ENCODE measurements at places on chromosomes 3 and 15.

- no peak for DNase-seq
Measured at GRCh38 chr3:160661660-160662059, 15.3 kb upstream of the ARL14 start.

GRCh38 chr3:4356220-4356540 is 53.0 kb downstream of the SETMAR start:
- DNase-seq, result no peak

DNA sequence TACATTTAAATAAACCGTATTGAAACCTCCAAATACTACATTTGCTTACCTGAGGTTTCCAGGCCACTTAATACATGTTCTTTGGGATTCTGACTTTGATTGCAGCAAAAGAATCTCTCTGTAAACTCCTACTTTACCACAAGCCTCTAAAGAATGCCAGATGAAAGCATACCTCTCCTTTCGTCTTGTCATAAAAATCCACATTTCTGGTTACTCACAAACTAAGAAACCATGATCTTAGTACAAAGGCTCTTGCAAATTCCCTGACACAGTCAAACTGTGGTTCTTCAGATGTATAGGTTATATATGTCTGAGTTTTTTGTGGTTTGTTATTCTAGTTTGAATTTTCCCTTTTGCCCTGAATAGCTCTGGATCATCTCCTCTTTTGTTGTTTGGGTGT is 188.4 kb downstream of the RAP2B start:
- DNase-seq, result no peak

DNA sequence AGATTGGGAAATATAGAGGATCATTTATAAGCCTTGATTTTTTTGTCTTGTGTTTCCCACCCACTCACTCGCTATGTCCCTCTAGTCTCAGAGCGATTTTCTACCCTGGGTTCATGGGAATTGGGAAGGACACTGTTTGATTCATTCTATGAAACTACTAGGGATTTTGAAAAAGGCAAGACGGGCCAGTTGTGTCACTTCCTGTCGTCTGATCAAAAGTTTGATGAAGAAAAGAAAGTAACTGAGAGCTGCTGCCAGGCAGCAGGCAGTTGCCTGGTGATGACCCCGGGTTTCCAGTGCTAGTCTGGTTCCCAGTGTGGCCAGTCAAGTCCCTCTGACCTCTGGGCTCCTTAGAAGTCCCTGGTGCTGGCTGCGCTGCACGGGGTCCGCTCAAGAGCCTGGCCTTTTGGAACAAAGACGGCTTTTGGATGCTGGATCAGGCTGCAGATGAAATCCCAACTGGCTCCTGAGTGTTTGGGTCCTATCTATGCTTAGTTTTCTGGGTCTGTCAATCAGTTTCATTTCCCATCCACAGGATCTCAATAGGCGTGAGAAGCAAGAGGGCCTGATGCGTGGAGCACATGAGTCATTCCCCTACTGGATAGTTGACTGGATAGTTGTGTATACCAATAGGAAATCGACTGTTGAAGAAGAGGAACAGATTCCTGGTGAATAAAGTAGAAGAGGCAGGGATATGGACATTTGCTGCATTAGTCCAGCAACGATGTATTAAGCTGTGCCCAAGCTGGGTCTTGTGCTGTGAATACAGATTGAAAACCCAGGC is 89.7 kb downstream of the EEFSEC start:
- DNase-seq, result no peak

GRCh38 chr15:37135225-37135624 is 34.9 kb upstream of the MEIS2 start:
- no peak for DNase-seq

DNA sequence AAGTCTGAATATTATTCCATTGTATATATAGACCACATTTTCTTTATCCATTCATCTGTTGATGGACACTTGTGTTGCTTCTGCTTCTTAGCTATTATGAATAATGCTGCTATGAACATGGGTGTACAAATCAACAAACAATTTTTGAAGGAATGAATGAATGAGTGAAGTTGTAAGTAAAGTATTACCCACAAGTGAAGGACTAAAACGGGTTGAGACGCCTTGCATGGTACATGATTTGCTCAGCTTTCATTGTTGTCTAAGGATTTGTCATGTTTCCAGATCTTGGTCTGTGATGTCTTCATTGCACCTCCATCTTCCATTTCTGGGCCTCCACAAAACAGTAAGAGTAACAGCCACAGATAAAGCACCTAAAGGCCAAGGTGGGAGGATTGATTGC is 20.5 kb downstream of the IFT122 start:
- DNase-seq, result no peak

GRCh38 chr15:70812827-70813364 is 41.1 kb downstream of the LARP6 start:
- no peak for DNase-seq

- DNase-seq, result no peak
Measured at GRCh38 chr15:50415752-50416404, 8.3 kb upstream of the USP8 start.

- no peak for DNase-seq
Measured at GRCh38 chr3:157263027-157263426, 103.1 kb upstream of the CCNL1 start.

- DNase-seq, result no peak
Measured at GRCh38 chr3:73933585-73933984, 308.8 kb upstream of the PDZRN3 start.

DNA sequence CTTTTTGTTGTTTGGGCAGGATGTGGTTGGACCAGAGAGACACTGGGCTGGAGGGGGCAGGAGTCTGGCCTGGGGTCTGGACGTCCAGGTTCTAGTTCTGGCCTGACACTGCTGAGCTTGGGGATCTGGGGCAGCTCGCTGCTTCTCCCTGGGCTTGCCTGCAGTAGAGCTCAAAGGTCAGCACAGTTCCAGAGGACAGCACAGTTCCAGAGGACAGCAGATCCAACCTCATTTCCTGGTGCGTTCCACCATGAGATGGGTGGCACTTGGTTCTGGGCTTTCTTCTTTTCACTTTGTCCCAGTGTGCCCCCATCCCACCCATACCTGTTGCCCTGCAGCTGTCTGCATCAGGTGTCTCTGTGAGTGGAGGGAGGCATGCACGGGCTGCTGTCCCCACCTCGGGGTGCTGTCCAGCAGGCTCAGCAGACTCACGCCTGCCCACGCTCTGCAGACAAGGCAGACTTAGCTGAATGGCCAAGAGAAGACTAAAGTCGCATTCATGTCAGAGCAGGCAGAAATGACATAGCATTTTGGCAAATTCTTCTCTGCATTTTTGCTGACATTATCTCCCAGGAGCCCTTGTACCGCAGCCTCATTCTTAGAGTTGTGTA is 16.7 kb downstream of the CACNA2D3 start:
- no peak for DNase-seq

GRCh38 chr3:63976872-63977200 is 46.5 kb downstream of the PSMD6 start:
- DNase-seq, result no peak

GRCh38 chr3:132134611-132135010 is 99.8 kb upstream of the CPNE4 start:
- no peak for DNase-seq

DNA sequence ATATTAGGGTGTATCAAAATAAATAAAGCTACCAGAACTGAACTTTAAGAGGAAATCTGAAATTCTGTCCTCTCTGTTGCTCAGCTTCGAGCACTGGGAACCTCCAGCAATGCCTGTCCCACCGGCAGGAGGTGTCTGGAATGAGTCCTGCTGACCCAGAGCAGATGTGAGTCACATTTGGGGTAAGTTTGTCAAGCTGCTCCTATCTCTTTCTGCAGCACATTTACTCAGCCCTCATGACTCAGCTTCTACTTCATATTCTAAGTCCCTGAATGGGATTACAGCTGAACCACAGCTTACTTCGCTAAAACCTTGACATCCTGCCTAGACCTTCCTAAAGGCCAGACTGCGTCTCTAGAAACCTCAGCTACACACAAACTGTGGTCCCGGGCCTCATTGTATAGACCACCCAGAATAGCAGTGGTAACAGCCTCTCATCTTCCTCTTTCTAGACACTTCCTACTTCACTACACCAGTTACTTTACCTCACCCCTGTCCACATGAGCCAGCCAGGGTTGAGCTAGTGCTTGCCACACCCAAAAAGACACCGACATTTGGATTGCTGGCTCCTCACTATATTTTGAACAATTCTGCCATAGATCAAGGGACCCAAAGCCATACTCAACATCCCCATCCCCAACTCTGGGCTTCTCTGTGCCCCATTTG is 109.6 kb upstream of the TMCO5A start:
- no peak for DNase-seq

- no peak for DNase-seq
Measured at GRCh38 chr3:45499529-45499928, 95.0 kb upstream of the LIMD1 start.

DNA sequence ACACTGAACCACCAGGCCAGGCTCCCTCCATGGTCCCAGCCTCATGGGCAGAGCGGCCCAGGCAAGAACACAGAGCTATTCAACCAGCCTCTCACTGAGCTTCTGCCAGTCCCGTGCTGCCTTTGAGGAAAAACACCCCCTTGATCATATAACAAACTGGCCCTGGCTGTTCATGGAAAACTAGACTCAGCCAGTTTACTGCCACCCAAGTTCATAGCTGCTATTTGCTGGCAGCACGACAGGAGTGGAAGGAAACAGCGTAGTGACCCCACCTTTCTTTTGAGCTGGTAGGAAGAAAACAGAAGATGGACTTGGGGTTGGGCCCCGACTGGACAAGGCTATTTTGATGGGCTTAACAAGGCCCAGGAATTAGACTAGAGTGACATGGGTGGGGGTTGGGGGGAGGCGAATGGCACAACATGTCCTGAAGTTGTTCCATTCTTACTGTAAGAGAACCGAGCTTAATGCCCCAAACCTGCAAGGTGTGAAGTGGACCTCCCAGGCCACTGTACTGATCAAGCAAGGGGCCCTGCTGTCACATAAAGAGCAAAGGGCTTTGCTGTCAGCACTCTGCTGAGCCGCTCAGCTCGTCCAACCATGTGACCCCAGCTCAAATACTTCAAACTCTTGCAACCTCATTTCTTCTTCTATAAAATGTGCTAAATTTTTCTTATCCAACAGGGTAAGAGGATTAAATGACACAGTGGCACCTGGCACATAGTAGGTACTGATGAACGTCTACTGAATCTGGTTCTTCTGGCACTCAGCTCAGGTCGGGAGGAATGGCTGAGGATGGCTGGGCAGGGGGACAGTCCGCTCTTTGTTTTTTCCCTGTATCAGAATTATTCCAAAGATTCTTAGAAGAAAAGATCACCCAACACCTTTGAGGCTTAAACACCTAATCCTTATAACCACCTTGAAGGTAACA is 1.6 kb downstream of the FBXL22 start:
- DNase-seq, result no peak

DNA sequence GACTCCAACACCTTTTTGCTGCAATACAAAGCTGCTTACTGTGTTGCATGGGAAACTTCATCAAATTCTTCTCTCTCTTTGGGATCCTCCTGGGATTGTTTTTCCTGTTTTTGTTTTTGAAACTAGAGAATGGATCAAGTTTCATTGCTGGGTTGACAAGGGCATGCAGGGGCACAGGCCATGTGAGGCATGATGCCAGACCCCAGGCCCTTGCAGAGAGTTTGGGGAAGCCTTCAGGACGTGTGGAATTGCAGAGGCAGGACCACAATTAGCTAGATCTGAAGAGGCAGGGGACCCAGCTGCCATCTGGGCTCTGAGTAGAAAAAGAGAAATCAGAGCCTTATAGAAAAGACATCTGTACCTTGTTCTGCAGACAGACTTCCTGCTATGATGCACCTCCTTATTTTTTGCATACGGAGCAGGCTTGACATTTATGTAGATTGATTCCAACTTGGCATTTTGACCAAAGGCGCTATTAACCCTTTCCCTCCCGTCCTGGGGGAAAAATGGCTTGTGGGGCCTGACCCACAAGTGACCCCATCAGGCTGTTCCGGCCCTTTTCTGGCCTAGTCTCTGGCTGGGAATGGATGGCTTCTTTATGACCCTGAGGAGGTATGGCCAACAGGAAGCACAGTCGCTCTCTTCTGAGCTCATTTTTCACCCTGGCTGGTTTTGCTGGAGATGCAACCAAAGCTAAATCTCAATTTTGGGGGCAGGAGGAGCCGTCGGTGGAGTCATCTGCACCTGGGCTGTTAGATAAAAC is 44.3 kb upstream of the CHRNB4 start:
- no peak for DNase-seq

GRCh38 chr15:38876621-38877020 is 312.0 kb upstream of the RASGRP1 start:
- no peak for DNase-seq

GRCh38 chr3:108106449-108106848 is 15.6 kb upstream of the CD47 start:
- no peak for DNase-seq

DNA sequence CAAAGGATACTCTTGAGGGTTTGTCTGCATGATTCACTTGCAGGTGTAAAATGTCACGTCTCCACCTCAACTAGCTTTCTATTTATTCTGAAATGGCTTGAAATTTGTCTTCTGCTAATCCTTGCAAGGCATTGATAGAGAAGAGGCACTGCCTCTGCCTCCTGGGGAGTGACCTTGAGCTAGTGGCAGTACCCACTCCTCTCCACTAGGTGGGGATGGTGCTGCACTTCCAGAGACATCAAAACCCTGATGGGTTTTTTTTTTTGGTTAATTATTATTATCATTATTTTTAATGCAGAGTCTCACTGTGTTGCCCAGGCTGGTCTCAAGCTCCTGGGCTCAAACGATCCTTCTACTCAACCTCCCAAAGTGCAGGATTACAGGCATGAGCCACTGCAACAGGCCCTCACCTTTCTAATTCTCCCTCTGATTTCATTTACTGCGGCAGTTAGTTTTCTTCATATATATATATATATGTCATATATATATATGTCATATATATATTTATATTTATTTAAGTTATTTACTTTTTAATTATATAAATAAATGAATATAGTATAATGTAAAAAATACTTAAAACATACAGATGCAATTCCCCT is 117.6 kb upstream of the EIF1B start:
- DNase-seq, result peak; percentile 27

GRCh38 chr15:93449798-93450197 is 360.8 kb upstream of the RGMA start:
- no peak for DNase-seq

DNA sequence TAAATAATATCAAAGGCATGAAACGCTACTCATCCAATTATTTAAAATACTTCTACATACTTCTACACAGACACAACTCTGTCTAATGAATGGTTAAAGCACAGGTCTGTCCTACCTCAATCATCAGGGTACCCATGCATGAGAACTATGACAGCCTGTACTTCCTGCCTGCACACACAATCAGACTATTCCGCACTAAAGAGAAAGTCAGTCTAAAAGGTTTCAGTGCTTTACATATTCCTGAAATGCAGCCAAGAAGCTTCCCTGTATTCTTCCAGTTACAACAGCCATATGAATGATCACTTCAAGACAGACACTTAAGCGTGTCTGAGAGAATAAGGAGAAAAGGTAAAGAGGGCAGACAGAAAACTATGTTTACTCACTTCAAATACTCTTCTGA is 58.8 kb downstream of the TUBGCP4 start:
- no peak for DNase-seq

- DNase-seq, result no peak
Measured at GRCh38 chr3:151768393-151768930, 34.7 kb downstream of the AADACL2 start.
